ENCODE measurements at places on chromosomes 6 and 20.

DNA sequence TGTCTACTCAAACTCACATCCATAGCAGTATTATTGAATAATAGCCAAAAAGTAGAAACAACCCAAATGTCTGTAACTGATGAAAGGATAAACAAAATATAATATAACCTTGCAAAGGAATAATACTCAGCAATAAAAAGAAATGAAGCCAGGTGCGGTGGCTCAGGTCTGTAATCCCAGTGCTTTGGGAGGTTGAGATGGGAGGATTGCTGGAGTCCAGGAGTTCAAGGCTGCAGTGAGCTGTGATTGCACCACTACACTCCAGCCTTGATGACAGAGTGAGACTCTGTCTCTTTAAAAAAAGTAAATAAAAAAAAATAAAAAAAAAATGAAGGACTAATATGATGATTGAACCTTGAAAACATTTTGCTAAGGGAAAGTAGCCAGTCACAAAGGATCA is 22.1 kb upstream of the KIF16B start:
- DNase-seq = no peak

DNA sequence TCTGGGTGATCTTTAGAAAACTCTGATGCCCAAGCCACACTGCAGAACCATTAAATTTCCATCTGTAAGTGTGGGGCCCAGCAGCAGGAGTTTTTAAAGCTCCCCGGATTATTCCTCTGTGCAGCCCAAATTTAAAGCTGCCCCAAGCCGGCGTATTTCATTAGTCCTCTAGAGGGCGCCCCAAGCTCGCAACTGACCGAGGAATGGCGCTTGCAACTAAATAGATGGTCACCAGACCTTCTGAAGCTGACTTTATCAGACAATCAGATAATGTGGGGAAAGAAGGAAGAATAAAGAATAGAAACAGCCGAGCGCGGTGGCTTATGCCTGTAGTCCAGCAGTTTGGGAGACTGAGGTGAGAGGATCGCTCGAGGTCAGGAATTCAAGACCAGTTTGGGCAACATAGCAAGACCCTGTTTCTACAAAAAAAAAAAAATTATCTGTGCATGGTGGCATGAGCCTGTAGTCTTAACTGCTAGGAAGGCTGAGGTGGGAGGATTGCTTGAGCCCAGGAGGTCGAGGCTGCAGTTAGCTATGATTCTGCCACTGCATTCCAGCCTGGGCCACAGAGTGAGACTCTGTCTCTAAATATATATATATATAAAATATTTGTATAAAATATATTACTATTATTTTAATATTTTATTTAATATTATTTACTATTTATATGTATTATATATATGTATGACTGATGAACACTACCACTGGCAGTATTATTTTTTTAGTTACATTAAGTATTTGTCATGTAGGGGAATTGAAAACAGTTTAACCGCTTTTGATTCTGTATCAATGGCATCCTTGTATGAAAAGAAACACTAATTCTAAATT is 56.0 kb downstream of the OTOR start:
- DNase-seq = peak; percentile 30

- DNase-seq = no peak
Measured at GRCh38 chr6:130115036-130115435, 96.7 kb downstream of the L3MBTL3 start.

GRCh38 chr6:135180542-135181332 is at the start of gene MYB:
TSS of gene MYB (plus strand) at chr6:135181308. CDS start at chr6:135181514, 206 bp downstream.
- peak; percentile 77 for DNase-seq

All from activated naive CD4-positive, alpha-beta T cell treated with anti-CD3 and anti-CD28 coated beads, Interleukin-2, amount 50 U/mL, for 16 hours (primary cell).